ENCODE measurements at places on chromosomes 4 and X. TPM values are rescaled to one million over a fixed set of nuclear protein-coding genes. Genes with fewer than 3 reads are reported as not detected.

DNA sequence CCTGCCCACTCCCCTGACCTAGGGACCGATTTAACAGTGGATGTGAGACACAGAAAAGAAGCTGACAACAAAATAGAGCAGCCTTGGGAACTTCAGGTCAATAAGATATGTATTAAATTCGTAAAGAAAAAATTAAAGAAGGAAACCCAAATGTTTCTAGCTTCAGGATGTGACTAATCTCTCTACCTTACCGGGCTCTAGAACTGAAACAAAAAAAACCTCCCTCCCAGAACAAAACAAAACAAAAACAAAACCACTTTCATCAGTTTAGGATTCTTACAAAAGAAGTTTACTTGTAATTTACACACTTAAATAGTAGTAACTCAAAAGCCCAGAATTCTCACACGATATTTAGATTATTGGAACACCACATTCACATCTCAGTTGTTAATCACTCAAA is 185.8 kb upstream of the RPS6KA3 start:
- DNase-seq: no peak

- DNase-seq: no peak
Measured at GRCh38 chrX:1330605-1331004, 6.0 kb upstream of the IL3RA start.

DNA sequence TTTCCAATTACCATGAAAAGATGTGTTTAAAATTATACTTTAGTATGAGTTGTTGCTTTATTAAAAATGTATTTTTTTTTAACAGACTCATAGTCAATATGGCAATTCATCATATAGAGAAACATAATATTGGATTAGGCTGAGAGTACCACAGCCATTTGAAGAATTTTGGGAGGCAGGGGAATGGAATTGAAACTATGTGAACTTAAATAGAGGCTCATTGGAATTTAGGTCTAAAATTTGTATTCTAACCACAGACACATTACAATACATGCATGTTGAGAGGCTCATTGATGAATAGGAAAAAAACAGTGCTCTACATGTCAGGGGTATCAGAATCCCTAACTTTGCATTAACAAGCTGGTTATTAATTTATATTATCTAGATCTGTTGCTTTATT is 269.6 kb downstream of the DKK2 start:
- no peak for DNase-seq

- no peak for DNase-seq
Measured at GRCh38 chr4:31422006-31422405, 701.8 kb downstream of the PCDH7 start.

DNA sequence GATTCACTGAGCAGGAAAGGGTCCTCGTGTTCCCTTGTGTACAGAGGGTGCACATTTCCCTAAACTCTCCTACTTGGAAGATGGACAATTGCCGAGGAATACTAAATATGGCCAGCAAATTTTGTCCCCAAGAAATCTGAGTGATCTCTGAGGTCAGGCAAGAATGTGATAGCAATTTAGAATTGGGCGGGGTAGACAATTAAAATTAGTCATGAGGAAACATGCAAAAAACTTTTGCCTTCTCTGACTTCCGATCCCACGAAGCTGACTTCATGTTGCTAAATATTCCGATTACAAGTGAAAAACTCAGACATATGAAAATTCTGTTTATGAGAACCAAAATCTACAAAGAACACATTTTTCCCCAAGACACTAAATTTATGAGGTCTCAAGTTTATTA is 453.9 kb upstream of the ZFP42 start:
- no peak for DNase-seq

- no peak for DNase-seq
Measured at GRCh38 chr4:65021737-65022136, 612.5 kb upstream of the TECRL start.

GRCh38 chrX:48590203-48591103 is 6.8 kb upstream of the WDR13 start:
- DNase-seq: no peak

- no peak for DNase-seq
Measured at GRCh38 chrX:151239751-151240150, 63.4 kb downstream of the GPR50 start.

- no peak for DNase-seq
Measured at GRCh38 chr4:78218260-78218659, 161.1 kb downstream of the FRAS1 start.

- no peak for DNase-seq
Measured at GRCh38 chr4:159778298-159778697, 675.4 kb downstream of the RAPGEF2 start.

DNA sequence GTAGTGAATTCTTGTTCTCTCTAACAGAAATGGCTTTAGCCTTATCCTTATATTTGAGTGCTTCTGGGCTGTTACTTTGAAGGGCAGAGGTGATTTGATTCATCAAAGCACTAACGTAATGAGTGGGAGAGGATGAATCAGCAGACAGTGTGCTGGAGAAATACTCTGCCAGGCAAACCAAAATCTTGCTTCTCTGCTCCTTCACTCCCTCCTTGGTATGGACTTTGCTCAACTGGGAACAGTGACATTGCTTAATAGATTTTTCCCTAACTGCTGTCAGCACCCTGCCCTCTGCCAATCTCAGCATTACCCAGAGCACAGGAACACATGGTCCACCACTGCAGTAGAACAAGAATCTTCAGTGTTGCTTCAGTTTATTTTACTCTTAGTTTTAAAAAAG is 56.0 kb downstream of the PDLIM5 start:
- DNase-seq: peak; percentile 82

DNA sequence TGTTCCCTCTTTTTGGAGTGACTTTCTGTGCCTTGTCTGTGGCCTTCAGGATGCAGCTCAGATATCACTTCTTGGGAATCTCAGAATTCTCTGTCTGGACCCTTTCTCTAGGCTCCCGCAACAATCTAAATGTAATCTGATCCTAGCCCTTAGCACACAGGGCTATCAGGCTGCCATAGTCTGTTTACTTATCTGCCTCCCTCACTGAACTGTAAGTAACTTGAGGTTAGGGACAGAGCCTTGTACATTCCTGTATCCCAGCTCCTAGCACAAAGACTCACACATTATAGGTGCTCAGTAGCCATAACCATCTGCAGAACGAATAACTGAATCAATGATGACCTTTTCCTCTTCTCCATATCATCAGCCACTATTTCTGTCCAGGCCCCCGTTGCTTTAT is 69.5 kb downstream of the RTL9 start:
- DNase-seq: no peak

GRCh38 chr4:28822163-28822562 is 1898.0 kb upstream of the PCDH7 start:
- DNase-seq: no peak

- no peak for DNase-seq
Measured at GRCh38 chrX:13716905-13717304, 17.5 kb downstream of the TRAPPC2 start.

DNA sequence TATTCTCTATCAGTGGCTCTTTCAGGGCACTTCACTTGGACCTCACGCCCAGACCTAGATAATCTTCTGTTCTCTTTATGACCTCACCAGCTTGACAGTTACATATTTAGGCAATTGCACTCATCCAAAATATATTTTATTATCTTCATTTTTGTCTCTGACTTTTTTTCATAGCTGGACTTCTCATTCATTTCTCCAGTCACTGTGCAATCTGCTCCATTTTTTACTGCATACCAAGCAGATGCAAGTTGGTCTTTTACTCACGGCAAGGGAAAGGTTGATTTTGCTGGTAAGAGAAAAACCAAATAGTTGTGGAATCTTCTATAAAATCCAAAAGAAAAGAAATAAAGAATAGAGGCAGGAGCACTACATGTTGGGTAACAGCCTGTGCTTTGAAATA is 31.7 kb downstream of the MAD2L1 start:
- DNase-seq: no peak

DNA sequence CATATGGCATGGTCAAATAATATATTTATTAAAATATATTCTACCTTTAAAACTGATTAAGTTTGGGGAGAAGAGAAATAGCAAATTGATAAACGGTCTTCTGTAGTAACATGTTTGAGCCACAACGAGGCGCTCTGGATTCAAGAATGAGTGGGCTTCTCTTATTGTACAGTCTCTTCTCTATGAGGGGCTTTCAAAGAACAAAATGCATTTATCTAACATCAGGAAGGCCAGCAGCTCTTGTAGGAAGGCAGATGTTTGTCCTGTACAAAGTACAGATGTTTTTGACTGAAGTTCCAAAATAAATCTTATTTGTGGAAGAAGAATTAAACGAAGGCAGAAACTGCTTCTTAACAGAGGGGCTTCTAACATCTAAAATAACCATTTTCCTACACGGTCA is 153.6 kb downstream of the RASL11B start:
- DNase-seq: peak; percentile 26

The RTL5 gene
- 2.5 TPM for total RNA-seq

The SOD3 gene
- 0.25 TPM for total RNA-seq

The CT45A10 gene
- total RNA-seq: not detected

The GDPD2 gene
- not detected for total RNA-seq

The RAB40A gene
- not detected for total RNA-seq

The CT47C1 gene
- not detected for total RNA-seq

The PPA2 gene
- 98.5 TPM for total RNA-seq

The S100G gene
- total RNA-seq: not detected

All from HCT116 (cell line).